ENCODE measurements at places on chromosomes 4 and X.

DNA sequence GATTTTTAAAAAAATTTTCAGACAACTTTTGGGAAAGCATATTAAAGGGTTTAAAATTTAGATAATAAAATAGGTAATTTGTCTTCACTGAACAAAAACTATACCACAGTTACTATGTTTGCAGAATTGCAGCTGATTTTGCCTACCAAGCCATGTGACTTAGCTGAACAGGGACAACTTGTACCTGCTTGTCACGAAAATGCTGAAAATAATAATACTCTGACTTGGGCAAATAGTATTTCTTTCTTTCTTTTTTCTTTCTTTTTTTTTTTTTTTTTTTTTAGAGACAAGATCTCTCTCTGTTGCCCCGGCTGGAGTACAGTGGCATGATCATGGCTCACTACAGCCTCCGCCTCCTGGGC, 225.2 kb upstream of the PPP1R2C start:
- DNase-seq = no peak

DNA sequence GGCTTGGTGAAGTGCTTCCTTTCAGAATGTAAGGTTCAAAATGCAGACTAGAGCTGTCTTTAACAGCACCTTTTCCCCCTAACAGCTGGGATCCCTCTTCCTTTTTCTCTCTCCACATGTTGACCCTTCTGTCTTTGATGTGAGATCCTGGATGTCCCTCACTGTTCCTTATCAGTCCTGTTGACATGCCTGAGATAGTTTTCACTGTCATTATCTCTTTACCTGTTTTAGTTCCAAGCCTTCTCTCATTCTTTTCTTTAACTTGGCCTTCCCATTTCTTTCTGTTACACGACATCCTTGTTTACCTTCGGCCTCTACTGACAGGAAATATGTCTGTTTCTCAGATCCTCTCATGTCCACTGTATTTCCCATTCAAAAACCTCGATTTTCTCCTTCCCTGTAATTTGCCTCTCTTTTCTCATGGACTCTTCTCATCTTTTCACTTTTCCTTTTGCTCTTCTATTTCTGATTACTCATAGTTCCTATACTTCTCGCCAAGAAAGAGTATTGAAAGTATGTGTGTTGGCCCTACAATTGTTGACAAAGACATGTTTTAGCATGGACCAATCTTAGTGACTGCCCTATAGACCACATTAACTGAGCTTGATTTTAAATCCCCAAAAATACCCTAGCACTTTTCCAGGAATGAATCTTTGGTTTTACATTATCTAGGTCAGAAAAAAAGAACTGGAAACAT, 1.2 kb upstream of the SOWAHB start:
- no peak for DNase-seq

- peak; percentile 76 for DNase-seq
Measured at GRCh38 chrX:130728208-130728607, 174.8 kb downstream of the ENOX2 start.

DNA sequence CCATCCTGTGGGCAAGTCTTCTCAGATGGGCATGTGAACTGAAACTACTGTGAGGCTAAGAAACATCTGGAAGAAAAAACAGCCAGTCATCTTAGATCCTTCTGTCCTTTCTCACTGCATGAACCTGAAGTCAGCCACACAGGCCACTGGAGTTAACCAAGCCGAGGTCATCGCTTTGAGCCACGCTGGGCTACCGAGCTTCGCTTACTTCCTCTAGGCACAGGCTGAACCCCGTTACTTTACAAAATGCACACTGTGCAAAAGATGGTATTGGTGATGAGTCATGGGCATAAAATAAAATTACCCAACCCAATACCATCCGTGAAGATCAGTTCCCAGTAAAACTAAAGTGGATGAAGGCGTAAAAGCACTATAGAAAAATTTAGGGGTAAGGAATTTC, 86.2 kb downstream of the MTMR1 start:
- no peak for DNase-seq

DNA sequence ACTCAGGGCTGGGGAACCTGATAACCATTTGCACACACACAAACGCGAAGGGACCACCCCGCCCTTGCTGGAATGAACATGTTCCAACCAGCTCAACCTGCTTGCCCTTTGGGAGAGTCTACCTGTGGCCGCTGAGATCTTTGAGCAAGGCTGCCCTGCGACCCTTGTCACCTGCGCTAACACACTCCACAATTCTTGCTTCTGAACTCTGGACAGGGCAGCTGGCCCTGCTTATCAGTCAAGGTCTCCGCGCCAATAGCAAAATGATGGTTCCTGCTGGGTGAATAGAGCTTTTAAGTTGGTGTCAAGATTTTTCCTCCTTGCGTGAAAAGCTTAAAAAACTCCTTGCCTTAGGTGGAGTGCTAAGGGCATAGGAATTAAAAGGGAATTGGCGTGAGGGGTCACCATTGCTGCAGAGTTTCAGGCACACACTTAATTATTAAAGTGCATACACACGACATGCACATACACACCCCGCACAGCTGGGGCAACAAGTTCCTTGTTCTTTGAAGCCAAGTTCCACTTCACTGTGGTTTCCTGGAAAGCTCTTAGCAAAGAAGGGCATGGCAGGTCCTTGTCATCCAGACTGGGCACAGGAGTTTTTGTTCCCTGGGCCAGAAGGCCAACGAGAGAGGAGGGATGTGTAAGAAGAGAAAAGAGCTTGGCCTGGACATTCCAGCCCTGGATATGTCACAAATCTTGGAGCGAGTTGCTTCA, 207.7 kb downstream of the STIM2 start:
- no peak for DNase-seq

GRCh38 chr4:85861064-85861765, 386.3 kb downstream of the ARHGAP24 start:
- no peak for DNase-seq

GRCh38 chr4:57231781-57232180, 121.6 kb upstream of the IGFBP7 start:
- DNase-seq = peak; percentile 25

DNA sequence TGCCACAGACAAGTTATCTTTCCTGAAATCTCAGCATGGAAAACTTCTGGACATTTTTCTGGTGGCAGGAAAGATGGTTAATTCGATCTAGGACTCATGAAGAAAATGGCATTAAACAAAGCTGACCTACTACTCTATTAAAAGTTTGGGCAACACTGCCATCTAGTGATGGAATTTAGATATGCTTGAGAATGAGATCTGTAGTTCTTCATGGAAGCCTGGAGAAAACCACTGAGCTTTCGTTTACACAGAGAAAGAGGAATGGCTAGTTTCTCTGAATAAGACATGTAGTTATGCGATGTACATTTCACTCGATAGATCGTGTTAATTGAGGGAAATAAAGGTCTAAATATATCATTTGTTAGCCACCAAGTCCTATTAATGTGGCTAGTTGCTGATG, 51.7 kb upstream of the CHRDL1 start:
- DNase-seq = peak; percentile 69

DNA sequence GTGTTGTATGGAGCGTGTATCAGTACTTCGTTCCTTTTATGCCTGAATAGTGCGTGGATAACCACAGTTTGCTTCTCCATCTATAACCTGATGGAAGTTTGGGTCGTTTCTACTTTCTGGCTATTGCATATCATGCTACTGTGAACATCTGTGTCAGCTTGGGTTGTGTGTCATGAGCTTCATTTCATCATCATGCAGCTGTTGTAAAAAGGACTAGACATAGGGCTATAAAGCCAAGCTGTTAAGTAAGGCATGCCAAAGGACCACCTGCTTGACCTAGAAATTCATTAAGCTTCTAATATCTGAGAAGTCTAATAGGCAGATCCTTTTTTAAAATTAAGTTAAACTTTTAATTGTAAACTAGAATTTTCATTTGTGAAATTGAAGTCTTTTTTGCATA, 18.4 kb downstream of the SMS start:
- DNase-seq = no peak

DNA sequence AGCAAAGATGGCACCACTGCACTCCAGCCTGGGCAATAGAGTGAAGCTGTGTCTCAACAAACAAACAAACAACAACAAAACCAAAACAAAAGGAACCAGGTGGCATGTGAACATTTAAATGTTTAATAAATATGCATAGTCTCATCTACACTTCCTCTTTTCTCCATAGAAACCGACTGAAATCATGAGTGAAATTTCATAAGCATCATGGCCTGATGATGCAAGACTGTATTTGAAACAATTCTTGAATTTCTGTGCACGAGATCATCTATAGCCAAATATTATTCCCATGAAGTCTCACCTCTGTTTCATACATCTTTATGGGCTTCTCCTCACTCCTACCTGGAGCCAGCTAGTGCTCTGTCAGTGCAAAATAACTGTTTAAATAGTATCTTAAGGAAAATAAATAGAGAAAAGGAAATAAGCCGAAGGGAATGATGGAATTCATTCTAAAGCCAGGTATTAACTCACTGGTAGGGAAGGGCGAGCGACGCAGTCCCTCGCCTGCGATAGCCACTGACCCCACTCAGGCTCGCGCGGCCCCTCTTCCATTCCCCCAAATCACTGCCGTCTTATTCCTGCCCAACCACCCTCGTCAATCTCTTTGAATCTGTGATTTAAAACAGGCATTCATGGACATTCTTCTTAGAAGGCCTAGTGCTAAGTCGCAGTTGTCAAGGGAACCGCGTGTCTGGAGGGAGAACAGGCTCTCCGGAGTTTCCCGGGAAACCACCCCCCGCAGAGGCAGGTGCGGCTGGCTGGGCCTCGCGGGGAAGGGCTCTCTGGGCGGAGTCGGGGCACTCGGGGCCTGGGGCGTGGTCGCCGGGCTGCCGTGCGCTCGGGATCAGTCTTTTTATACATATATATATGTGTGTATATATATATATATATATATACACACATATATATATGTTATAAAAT, 52.4 kb upstream of the TRIM2 start:
- DNase-seq = peak; percentile 21

GRCh38 chr4:176734461-176734860, 58.3 kb downstream of the VEGFC start:
- peak; percentile 29 for DNase-seq
